ENCODE measurements at places on chromosomes 1 and 21.

GRCh38 chr1:118118469-118118868 is 66.6 kb downstream of the SPAG17 start:
- DNase-seq = no peak

DNA sequence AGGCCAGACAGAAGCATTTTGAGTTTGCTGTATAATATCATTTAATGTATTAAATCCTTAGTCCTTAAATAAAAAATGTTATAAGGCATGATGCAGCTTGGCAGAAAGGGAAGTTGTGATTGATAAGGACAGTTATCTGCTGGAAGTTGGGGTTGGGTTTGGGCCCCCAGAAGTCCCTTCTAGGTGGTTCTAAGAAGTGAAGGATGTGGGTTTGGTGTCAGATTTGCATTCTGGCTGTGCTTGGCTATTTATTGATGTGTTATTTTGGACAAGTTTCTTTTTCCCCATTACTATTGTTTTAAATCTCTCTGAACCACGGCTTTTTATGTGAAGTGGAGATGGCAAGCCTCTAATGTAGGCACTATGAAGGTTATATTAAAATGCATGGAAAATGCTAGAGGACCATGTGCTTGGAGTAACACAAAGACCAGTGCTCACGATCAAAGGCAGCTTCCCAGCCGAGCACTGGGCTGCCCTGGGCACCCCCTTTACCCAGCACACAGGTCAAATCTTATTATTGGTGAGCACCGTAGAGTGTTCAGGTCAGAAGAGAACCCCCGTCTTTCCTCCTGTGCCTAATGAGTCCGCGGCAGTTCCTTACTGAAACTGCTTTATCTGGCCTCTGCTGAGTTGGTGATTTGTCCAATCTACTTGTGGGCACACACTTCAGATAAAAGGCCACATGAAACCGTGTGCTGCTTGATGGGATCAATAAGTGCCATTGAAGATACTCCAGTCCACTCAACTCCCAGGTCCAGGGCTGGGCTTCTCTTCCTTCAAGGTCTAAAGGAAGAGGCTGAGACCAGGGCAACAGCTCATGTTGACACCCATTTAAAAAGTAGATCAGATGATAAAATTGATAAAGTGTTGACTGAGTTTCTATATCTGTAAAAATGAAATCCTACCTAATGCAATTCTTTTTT is 212.0 kb downstream of the PRDM2 start:
- DNase-seq = no peak

DNA sequence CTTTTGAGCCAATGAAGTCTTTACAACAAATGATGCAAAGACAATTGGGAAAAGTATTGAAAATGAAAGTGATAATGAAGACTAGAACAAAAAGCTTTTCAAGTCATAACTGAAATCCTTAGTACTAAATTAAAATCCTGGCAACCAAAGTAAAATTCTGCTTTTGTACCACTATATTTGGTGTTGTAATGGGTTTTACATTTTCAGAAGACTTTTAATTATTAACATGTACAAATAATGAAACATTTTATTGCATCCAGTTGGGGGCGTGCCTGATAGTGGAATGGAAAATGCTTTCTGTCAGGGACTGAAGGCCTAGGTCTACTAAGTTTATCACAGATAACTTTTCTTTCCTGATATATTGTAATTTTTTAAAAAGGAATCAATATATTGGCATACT is 89.4 kb downstream of the SDCCAG8 start:
- DNase-seq = no peak

GRCh38 chr1:42316292-42316691 is 18.7 kb downstream of the FOXJ3 start:
- DNase-seq = no peak

DNA sequence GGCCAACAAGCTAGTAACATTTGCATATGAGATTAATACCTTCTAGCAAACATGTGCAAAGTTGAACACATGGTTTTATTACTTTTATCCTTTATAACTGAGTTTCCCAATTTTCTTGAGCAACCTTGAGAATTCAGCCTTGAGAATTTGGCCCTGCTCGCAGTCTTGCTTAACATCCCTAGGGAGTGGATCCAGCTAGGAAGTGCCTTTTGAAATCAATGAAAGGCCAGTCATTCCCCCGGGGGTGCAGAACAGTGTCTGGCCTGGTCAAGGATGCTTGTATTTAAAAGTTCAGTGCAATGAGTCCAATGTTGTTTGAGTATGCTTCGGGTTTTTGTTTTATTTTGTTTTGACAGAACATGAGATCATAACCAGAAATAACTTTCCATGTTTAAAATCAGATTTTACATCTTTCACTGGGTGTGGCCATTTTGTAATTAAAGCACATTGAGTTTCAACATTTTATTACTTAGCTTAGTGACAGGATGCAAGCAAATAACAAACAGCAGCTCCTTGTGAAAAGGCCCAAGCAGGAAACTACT is 16.7 kb downstream of the PALMD start:
- DNase-seq = peak; percentile 92

- no peak for DNase-seq
These were observed 19.4 kb upstream of the GNG5 start for GRCh38 chr1:84525779-84526178.

DNA sequence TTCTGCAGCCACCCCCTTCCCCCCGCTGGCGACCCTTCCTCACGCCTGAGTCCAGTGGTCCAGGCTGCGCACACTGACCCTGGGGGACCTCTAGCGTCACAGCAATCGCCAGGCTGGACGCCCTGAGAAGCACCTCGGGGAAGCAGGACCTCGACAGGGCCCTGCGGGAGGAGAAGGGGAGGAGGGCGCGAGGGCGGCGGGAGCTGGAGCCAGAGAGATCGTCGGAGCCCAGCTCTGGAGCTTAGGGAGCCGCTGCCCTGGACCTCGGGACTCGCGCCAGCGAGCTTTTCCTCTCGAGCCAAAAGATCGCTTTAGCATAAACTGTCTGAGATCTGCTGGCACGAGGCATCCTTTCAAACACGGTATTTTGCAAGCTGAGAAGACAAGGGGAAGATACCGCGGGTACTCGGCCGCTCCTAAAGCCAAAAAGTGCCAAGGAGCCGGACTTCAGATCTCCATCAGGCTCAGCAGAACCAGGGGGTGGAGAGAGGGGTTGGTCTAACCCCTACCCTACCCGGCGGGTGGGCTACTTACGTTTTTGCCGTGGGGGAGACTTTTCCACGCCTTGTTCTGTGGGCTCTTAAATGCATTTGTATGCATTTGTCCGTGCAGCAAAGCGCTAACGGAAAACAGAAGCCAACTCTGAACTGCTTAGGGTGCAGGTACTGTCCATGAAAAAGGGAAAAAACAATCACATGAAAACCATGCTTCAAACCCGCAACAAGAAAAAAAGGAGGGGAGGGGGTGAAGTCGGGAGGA is 586 bp downstream of the COL24A1 start:
- DNase-seq = peak; percentile 56

DNA sequence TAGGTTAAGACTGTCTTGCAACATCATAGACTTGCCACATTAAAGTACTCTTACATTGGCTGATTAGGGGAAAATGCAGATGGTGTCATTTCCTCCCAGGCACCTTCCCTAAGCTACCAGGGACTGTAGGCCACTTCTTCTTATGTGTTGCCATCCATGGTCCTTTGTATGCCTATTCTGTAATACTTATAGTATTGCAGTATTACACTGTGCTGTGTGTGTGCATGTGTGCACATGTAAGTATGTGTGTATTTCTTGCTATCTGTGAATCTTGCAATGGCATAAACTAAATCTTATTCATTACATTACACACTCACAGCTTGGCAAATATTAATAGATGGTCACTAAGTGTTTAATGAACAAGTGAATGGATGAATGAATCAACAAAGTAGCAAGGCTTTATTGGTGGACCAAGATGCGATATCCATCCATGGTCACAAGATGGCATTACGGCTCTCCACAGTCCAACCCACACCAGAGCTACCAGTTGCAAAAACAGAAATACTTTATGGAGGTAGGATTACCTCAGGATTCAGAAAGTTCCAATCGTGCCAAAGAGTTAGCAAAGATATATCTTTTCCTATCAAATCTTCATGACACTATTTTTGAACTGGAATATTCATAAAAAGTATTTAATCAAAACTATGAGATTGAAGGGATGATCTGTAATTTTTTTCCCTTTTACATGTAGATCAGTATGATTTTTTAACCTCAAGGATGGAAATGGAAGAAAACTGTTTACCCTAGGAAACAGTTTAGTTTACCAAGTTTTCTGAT is 160.2 kb downstream of the DENND1B start:
- DNase-seq = no peak

DNA sequence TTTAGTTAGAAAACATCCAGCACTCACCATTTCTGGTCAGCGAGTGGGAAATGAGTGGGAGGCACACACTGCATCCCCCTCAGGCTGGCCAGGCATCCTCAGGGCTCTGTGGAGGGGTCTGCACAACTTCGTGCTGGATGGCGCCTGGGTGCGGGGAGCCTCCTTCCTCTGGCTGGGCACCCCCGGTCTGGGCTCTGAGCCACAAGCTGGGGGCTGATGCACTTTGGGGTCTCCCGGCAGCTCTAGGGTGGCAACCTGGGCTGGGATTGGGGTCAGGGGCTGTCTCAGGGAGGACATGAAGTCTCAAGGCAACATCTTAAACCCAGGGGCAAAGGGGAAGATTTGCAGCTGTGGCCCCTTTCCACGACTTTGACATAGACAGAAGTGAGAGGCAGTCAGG is 23.5 kb downstream of the PRDM16 start:
- no peak for DNase-seq

GRCh38 chr1:89831462-89832120 is 10.8 kb downstream of the LRRC8D start:
- no peak for DNase-seq

GRCh38 chr1:39922251-39922688 is 20.6 kb upstream of the MYCL start:
- no peak for DNase-seq

GRCh38 chr1:34372891-34373290 is 196.2 kb downstream of the C1orf94 start:
- no peak for DNase-seq

- peak; percentile 94 for DNase-seq
These were observed 15.4 kb downstream of the LMNA start for GRCh38 chr1:156129687-156130577.

DNA sequence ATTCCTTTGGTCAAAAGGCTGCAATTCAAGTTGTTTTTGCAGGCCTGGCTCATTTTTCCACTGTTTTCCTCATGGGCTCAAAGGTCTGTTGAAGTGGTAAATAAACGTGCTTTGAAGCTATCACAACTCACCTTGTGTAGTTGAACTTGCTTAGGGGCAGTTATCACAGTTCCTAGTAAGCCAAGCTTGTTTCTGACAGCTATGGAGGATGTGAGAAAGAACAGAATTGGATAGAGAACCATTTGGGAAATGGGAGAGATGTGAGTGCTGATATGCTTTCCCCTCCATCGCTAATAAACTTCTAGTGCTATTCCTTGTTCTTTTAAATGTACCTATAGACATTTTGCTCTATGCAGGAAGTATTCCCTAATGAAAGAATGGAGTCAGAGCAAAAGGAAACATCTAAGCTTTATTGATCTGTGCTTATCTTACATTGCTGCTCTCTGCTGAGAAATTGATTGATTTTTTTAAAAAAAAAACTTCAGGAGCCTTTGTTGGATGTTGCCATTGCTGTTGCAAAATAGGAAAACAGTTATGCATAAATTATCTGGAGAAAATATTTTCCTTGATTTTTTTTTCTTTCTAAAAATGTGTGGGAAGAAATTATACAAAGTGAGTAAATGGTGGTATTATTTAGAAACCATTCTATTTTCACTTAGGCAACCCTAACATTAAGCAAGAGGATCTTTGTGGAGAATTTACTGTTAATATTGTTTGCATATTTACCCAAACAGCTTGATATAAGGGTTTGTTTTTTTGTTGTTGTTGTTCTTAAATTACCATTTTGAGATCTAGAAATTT is 118.2 kb downstream of the MAGI3 start:
- no peak for DNase-seq

DNA sequence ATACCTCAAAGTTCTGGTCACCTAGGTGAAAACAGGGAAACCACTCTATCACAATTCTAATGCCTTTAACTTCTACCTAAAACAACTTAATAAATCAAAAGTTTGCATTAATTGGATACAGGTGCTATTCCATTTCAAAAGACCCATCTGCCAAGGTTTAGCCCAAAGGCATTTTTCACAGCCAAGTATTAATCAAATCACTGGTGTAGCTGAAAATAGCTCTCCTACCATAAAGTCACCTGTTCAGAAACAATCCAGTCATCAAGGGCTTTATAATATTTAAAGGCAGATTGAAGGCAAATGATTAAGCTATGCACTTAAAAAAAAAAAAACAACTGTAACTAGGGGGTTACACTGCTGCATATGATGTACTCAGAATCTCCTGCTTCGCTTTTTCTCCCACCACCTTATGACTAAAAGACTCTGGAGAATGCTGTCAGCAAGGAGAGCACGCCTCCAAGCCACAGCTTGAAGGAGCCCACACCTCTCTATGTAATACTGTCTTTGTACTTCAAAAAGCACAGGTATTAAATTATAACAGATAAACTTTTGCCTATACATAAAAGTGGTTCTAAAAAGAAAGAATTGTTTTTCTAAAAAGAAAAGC is 20.5 kb downstream of the KIAA0319L start:
- no peak for DNase-seq

- no peak for DNase-seq
These were observed 18.3 kb downstream of the SORT1 start for GRCh38 chr1:109379422-109379821.

- no peak for DNase-seq
These were observed 3.8 kb downstream of the EFNA3 start for GRCh38 chr1:155082301-155083051.

- DNase-seq = no peak
These were observed 961 bp downstream of the RBM15 start for GRCh38 chr1:110340207-110340468.

- no peak for DNase-seq
These were observed 19.2 kb upstream of the MAGOH start for GRCh38 chr1:53257454-53258081.

DNA sequence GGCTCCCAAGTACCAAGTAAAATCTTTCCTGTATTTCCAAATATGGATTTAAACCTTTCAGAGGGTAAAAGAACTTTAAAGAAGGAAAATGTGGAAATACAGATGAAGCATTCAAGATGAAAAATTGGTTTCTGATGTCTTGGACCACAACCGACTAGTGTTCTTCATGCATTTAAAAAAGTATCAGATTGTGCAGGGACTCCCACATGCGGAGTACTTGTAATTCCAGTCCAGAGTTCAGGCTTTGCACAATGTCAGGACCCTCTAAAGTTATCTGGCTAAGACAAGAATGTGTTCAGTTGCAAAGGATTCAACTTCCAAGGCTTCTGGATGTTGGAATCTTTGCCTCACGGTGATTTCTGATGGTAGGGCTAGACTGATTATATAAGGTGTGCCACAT is 66.7 kb downstream of the RGL1 start:
- no peak for DNase-seq

- DNase-seq = no peak
These were observed 89.9 kb downstream of the SLC44A5 start for GRCh38 chr1:75520862-75521475.
